ENCODE measurements at places on chromosomes 1 and 21.

- DNase-seq = no peak
Measured at GRCh38 chr1:202225131-202225530, 31.5 kb downstream of the LGR6 start.

DNA sequence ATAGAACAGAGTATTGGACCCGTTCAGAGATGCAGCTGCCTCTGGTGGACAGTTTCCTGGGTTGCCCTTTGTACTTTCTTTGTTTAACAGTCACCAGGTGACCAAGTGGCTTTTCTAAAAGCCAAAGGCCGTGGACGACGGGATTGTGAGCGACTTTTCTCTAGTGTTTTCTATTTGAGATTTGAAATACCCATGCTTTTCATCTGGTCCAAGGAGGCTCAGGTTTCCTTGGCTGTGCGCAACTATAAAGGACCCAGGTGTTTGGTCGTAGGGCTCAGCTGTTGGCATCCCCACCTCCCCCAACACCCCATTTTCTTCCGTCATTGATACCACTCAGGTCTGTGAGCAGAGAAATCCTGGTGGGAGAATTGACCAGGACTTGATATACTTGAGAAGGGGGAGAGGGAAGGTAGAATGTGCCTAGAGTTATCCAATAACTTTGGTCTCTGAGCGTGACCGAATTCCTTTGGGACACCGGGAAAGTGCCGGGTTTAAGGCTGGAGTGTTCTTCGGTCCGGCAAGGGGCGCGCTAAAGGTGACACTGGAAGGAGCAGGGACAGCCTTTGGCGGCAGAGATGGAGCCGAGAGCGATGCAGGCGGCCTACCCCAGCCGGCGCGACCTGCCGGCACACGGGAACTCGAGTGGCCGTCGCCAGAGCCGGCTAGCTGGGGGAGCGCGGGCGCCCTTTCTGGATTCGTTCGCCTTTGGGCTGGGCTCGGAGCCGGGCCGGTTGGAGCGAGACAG lies 83.4 kb upstream of the BMP8A start:
- no peak for DNase-seq

- no peak for DNase-seq
Measured at GRCh38 chr21:45073301-45074047, 906 bp upstream of the ADARB1 start.

- DNase-seq = no peak
Measured at GRCh38 chr1:174007851-174008250, 14.3 kb downstream of the RC3H1 start.

GRCh38 chr1:88727205-88727604 lies 43.1 kb downstream of the PKN2 start:
- DNase-seq = no peak

- no peak for DNase-seq
Measured at GRCh38 chr1:186421446-186421845, 39.5 kb downstream of the PDC start.

- DNase-seq = no peak
Measured at GRCh38 chr1:159663552-159663951, 50.8 kb downstream of the CRP start.

DNA sequence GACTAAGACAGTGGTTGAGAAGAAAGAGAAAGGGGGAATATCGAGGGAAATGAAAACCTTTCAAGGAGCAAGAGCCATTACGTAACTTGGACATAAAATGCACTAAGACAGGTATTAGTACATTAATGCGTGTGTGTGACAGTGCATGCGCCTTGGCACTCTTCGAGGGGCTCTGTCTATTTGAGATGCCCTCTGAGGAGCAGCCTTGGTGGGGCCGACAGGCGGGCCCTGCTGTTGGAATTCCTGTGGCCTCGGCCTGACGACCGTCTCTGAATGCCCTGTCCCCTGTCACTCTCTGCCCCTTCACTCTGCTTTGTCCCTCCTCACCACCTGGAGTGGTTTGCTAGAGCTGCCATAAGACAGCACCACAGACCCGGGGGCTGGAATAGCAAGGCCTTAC lies 12.3 kb downstream of the HUNK start:
- DNase-seq = no peak

- DNase-seq = no peak
Measured at GRCh38 chr1:46425726-46426125, 31.6 kb downstream of the FAAH start.

- DNase-seq = no peak
Measured at GRCh38 chr1:177833631-177834030, 136.2 kb downstream of the SEC16B start.

DNA sequence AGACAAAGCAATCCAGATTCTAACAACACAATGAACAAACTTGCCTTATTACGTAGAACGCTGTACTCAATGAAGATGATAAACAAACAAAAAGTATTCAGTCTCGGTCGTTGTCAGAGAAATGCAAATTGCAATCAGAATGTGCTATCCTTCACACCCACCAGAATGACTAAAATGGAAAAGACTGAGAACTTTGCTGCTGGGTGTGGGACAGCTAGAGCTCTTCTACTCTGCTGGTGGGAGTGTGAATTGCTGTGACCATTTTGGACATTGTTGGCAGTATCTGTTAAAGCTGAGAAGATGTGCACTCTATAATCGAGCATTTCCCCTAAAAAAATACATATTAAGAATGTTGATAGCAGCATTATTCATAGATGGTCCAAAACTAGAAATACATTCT lies 111.4 kb downstream of the PEX14 start:
- no peak for DNase-seq

DNA sequence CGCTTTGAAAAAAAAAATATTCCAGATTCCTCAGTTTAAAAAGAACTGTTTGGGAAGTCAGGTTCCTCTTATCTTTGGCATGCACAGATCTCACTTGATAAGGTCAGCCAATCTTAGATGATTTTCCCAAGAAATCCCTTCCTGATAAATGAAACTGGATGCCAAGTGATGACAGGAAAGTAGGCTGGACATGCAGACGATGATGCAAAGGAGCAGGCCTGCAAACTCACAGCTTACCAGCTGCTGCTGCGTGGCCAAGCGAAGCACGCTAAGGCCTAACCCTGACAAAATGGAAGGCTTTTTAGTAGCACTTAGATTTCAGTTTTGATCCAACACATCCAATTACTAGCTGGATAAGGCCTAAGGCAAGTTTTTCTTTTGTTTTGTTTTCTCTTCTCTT lies 10.1 kb downstream of the TADA1 start:
- no peak for DNase-seq

DNA sequence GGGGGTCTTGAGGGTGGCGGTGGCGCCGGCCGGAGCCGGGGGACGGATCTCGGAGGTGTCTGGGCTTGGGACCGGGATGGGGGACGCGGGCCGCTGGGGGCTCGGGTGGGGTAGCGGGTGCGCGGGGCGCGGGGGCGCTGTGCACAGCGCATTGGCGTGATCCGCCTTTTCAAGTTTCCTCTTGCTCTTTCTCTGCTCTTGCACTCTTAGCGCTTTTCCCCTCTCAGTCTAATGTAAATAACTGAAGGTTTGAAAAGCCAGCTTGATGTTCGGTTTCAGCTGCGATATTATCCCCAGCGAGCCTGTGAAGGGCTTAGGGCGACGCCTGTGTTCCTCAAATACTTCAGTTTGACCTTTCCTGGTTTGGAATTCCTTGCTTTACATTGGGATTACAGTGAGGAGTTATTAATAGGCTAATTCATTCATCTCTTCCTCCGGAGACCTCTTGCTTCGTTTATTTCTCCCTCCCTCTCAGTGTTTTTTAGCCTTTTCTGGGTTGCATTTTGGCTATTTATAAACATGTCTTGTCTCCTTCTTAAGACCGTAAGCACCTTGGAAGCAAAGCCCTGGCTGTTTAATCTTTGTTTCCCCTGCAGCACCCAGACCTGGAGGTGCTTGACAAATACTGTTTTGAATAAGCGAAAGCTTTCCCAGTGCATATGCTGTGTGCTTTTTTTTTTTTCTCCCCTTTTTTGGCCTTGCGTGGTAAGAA lies 693 bp downstream of the RAB4A start:
- DNase-seq = peak; percentile 29

- no peak for DNase-seq
Measured at GRCh38 chr1:228010921-228011320, 4.1 kb downstream of the WNT3A start.

- no peak for DNase-seq
Measured at GRCh38 chr1:31570228-31570627, 6.1 kb upstream of the TINAGL1 start.

DNA sequence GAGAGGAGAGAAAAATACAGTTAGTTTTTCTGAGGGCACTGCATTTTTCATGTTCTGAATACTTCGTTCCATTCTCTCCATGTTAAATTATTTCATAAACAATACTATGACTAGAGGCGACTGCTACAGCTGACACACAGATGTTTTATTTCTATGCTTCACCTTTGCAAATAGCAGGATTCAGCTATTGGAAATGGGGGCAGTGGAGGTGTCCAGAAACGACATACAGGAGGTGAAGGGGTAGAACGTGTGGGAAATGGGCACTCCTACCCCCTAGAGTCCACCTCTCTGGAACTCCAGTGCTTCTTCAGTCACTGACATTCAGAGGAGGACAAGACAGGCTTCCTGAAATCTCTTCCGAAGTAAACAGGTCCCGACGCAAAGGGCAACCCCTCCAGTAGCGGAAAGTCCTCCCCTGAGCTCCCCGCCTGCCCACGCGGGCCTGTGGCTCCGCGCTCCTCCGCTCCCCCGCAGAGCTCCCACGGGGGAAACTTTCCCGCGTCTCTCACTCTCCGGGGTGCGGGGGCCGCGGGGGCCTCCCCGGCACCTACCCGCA lies 480 bp downstream of the DPYD start:
- DNase-seq = no peak

DNA sequence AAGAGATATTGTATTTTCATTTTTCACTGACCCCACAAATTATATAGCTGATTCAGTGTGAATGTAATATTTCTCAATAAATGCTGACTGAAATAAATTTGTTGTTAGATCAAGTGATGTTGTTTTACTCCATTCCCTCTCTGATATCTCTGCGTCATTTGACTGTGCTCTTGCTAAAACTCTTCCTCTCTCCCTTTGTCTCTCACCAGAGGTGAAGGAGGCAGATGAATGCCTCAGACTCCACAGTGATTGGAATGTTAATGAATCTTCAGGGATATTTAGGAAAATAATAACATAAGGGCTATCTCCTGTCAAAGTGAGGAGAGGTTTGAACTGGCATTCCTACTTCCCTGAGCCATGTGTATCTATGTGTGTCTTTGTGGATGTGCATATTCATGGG lies 3.7 kb downstream of the CD1E start:
- DNase-seq = no peak

GRCh38 chr1:20194224-20194623 lies 7.9 kb upstream of the PLA2G2C start:
- DNase-seq = no peak

- DNase-seq = no peak
Measured at GRCh38 chr1:234603221-234604204, 6.5 kb downstream of the IRF2BP2 start.

DNA sequence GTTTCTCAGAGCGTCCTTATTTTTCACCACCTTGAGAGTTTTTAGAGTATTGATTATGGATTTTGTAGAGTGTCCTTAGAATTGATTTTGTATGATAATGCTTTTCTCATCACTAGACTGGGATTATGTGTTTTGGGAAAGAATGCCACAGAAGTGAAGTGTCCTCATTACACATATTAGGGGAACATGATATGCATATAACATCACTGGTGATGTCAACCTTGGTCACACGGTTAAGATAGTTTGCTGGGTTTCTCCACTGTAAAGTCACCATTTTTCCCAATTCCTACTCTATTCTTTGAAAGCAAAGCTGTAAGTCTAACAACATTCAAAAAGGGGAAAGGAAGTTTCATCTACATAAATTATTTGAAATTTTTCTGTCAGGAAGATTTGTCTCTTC lies 39.6 kb upstream of the PALMD start:
- DNase-seq = no peak

DNA sequence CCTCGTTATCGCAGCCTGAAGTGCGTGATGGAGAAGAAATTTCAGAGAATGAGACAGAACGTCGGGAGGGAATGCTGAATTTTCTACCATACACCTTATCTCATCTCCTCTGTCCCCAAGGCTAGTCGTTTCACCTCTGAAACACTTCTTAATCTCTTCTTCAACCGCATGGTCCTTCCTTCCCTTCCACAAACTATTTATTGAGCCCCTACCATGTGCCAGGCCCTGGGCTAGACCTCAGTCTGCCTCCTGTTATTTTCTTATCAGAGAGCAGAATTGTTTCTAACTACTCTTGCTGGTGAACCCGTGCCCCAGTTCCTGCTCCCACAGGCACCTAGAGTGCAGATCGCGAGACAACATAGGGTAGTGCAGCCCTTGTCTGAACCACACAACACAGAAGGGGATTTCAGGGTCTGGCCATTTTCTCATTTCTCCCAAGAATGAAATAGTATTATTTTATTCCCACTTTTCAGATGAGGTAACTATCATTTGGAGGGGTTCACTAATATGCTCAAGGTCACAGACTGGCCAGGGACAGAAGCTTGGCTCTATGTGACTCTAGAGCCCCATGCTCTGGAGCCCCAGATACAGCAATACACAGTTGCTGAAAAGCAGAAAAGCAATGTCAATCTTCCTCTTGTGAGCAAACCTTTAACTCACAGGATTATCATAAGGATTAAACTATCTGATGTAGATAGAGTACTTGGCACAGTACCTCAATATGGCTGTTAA lies 598 bp upstream of the ADIPOR1 start:
- DNase-seq = no peak

DNA sequence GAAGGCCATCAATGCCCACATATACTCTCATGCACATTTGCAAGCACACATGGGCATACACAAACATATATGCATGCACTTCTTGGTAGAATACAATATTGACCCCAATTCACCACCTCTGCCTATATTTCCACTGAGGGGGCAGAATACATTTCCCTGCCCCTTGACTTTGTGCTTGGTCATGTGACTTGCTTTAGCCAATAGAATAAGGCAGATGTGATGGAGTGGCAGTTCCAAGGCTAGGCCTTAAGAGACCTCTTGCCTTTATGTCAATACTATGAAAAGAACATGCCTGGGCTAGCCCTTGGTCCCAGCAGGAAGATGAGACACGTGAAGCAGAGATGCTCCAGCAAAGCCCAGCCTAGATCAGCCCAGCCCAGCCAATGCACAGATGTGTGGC lies 66.0 kb upstream of the GRIK3 start:
- DNase-seq = no peak

DNA sequence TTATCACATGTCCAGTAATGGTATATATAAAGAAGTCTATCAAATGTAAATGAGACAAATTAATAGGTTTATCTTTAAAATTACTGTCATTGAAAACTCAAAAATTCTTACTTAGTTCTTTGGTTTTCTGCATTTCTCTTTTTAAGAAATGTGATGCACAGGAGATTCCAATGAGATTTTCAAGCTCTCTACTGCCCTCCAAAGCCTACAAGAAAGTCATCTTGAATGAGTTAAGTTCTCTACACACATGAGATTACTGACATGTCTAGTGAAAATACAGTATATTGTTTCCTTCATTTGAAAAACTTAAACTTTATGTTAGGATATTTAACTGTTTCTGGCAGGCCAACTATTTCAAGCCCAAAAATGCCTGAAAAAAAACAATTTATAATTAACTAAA lies 68.8 kb downstream of the ITGB3BP start:
- DNase-seq = no peak

Measured in stimulated activated naive CD4-positive, alpha-beta T cell (primary cell).